ENCODE measurements at places on chromosomes 12 and 14.

GRCh38 chr14:69363964-69364363 is 34.1 kb downstream of the ERH start:
- DNase-seq, result no peak

- no peak for DNase-seq
These were observed at the start of gene ADGRD1 for GRCh38 chr12:130953771-130954543. TSS of gene ADGRD1 (plus strand) at chr12:130953907. CDS start at chr12:130954466, 559 bp downstream.

GRCh38 chr14:97074856-97075255 is 277.7 kb downstream of the VRK1 start:
- DNase-seq, result no peak

- peak; percentile 8 for DNase-seq
These were observed 17.0 kb upstream of the KERA start for GRCh38 chr12:91074851-91075250.

DNA sequence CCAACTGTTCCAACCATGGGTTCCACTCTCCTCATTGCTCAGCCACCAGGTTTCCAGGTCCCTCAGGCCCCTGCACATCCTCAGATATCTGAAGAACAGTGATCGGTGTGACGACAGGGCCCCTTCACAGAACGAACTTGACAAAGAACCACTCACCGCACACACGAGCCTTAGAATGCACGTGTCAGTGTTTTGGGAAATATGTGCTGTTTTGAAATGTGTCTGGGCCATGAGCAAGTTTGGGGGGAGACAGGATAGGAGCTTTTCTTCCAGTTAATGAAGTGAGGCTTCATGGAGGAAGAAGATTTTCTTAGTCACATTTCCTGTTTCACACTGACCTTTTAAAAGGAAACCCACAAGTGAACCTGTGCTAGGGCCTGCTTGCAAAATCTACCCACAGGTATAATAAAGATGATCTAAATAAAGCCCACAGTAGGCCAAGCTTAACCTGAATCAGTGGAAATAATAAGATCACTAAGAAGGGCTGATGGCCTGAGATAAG is 58.6 kb downstream of the ZFP36L1 start:
- DNase-seq, result no peak

GRCh38 chr14:100640471-100641273 is 53.5 kb upstream of the BEGAIN start:
- no peak for DNase-seq

DNA sequence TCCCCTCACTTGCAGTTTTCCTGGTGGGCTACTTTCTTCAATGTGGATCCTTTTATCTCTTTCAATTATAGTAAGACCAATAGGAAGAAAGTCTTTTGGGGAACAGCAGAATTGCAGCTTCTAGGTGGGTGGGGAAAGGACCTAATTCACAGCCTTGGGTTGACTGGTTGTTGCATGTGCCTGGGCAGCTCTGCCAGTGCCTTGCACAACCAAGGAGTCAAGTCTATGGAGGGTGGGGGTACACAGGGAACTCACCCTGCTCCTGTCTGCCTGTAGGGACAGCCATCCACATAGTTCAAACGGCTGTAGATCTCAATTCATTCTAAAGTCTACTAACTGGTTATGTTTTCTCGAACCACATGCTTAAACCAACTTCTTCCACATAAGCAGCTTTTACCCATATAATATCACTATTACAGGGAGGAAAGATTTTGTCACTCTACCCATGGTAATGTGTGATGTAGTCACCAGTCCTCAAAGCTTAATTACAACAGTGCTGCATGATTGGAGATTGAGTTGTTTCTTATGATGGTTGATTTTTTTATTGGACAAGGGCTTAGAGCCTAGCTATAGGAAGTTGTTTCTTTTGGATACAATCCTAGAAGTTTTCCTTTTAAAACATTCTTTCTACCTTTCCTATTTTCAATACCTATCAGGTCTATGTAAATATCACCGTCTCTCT is 117.7 kb upstream of the FRMD6 start:
- no peak for DNase-seq

DNA sequence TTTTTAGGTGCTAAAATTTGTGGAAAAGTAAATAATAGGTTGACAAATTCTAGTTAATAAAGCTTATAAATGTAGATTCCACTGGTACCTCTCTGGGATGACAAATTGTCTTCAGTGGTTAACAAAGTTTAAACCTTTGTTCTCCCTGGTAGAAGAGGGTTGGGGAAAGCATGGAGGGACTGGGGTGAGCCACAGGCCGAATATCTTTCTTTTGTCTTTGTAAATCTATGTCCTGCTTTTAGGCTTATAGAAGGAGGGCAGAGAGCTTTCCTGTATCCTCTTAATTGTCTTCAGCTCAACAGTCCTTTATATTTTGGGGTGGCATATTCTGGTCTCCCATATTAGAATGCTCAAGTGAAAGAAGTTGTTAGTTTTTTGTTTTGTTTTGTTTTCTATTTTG is 142.2 kb upstream of the CNOT2 start:
- no peak for DNase-seq

DNA sequence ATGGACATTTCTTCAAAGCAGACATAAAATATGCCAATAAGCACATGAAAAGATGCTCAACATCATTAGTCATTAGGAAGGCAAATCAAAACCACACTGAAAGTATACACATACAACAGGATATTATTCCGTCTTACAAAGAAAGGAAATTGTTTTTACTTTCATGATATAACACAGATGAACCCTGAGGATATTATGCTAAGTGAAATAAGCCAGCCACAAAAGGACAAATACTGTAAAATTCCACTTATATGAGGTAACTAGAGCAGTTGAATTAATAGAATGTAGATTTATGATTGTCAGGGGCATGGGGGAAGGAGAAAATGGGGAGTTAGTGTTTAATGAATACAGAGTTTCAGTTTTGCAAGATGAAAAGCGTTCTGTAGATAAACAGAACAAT is 4.2 kb downstream of the ACYP1 start:
- DNase-seq, result no peak

Measured in NCI-H1092 treated with DMSO at 0.1 percent for 48 hours (cell line).